ENCODE measurements at places on chromosomes 6 and 20.

DNA sequence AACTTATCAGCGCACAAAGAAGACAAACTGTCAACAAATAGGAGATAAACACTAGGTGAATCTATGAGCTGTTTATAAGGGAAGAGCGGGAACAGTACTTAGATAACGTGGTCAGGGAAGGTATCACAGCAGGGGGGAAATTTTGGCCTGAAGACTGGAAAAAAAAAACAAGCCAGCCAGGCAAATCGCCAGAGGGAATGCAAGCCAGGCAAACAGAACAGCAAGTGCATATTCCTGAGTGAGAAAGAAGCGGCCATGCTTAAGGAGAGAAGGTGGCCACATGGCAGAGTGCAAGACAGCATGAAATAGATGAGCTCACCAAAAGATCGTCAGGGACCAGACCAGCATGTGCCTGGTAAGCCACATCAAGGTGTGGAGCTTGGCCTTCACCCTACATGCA lies 466.5 kb upstream of the ARID1B start:
- no peak for DNase-seq

DNA sequence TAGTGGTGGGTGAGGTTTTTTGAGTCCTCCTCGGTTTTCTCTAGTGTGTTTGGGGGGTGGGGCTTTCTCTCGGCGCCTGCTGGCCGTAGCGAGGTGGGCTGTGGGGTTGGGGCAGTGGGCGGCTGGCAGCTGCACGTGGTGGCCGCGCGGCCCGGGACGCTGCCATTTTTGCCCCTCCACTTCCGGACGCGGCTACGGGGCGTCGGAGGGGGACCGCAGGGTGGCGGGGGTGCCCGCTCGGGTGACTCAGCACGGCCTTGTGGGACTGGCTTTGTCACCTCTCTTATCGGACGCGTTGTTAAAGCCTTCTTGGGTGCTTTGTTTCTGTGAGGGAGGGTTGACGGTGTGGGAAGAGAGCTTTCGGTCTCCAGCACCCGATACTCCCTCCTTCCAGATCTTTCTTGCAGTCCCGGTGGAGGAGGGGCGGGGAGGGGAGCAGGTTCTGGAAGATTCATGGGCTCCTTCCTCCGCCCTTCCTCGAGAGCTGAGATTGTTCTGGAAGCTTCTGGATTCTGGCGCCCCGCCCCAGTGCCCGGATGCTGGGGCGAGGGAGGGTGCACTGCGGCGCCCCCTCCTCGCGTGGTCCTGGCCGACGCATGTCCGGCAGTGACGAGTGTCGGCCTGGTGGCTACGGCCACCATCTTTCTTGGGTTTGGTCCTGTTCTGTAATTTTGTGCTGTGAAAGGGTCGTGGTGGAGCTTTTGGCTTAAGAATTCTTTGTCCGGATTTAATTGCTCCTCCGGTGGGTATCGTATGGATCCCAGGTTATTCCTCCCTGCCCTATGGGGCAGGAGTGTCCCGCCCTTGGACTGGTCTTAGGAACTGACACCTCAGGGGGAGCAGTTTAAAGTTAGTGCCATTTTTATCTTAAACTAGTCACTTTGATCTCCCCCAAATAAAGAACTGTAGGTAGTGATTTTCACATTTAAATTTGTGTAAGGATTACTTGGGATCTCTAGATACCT lies 719 bp downstream of the HSP90AB1 start:
- peak; percentile 67 for DNase-seq

GRCh38 chr20:52768694-52769093 lies 203.5 kb upstream of the TSHZ2 start:
- DNase-seq: no peak

DNA sequence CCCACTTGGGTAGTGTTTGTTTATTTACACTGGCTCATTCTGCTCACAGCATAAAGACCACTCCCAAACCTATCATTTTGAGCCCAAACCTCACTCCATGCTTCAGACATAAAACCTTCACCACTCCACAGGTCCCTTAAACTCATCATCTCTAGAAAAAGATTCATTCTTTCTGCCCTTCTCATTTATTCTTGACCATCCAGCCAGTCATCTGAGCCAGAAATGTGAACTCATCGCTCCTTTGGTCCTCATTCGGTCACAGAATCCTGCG lies 12.4 kb downstream of the TPMT start:
- DNase-seq: no peak

- DNase-seq: peak; percentile 96
Observed at GRCh38 chr6:13923527-13924145, 1.1 kb upstream of the RNF182 start.

DNA sequence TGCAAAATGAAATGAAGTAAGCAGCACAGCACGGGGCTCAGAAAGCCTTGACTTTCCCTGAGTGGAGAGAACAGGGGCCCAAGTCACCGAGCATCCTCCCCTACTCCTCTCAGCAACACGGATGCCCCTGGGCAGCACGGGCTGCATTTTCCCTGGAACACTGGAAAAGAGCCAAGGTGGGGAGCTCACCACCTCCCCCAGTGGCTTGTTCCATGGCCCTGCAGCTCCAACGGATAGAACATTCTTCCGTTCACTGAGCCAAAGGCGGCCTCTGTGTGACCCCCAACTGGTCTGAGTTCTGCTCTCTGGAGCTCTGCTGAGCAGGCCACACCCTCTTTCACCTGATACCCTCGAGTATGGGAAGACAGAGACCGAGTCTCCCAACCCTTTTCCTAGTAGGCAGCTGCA lies 20.8 kb upstream of the EMILIN3 start:
- peak; percentile 21 for DNase-seq

GRCh38 chr20:63947638-63948456 lies 8.4 kb downstream of the UCKL1 start:
- DNase-seq: no peak

GRCh38 chr20:47535994-47536393 lies 34.3 kb downstream of the NCOA3 start:
- no peak for DNase-seq

GRCh38 chr6:133817460-133818047 lies 71.4 kb upstream of the TCF21 start:
- no peak for DNase-seq

DNA sequence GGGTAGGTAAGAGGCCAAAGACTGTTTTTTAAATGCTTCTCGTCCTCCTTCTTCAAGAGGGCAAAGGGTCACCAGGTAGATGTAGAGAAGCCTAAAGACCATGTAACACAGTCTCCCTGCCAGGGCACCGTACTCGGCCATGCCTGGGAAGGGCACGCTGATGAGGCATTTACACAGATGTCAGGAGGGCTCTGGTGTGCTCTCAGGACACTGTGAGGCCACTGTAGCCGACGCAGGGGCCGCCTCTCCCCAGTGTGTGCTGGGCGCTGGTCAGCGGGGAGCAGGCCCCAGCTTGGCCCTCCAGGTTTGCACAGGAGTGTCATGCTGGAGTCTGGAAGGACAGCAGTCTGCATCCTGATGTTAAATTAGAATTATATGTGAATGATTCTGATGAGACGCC lies 7.1 kb upstream of the MTG2 start:
- no peak for DNase-seq

GRCh38 chr20:59043698-59044097 lies 1.1 kb upstream of the PRELID3B start:
- no peak for DNase-seq

DNA sequence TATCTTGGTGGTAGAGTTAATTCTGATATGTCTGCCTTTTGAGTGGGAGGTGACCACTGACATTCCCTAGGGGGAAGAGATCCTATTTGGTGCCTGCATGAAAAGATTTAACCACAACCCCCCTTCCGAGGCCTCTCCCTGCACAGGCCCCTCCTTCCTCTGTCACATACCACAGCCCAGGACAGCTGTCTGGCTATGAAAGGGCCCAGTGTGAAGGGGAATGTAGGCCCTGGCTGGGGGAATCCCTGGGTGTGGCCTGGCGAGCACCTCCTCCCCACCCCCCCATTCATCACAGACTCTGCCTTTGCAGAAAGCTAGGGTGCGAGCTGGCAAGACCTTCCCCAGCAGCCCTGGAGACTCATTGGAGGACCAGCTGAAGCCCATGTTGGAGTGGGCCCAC lies 27.4 kb upstream of the MAPRE1 start:
- peak; percentile 68 for DNase-seq

GRCh38 chr6:4961322-4962168 lies 42.3 kb downstream of the RPP40 start:
- DNase-seq: no peak

- DNase-seq: no peak
Observed at GRCh38 chr6:15145821-15146220, 100.0 kb upstream of the JARID2 start.

- no peak for DNase-seq
Observed at GRCh38 chr20:50309764-50310672, 119.4 kb downstream of the CEBPB start.

DNA sequence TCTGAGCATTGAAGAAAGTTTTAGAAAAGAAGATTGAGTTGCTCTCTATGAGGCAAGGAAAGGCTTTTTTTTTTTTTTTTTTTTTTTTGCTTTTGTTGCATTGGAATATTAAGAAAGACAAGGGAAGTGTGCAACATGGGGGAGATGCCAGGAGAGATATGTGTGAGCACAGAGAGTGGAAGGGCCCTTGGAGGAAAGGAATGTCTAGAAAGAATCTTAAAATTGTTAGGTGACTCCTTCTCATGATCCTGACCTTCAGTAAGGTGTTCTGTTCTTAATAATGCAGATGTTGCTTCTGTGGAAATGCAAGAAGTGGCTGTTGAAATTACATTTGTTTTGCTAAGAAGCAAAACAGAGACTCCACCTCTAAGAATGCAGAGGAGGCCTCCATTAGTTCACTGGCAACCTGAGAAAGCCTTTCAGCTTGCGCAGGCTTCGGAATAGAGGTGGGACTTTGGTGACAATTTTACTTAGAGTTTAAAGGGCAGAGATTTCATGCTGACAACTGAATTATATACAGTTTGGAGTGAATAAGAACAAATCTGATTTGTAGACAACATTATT lies 118.0 kb upstream of the ASCC3 start:
- DNase-seq: no peak

GRCh38 chr6:113818578-113818977 lies 38.6 kb upstream of the MARCKS start:
- DNase-seq: peak; percentile 9

DNA sequence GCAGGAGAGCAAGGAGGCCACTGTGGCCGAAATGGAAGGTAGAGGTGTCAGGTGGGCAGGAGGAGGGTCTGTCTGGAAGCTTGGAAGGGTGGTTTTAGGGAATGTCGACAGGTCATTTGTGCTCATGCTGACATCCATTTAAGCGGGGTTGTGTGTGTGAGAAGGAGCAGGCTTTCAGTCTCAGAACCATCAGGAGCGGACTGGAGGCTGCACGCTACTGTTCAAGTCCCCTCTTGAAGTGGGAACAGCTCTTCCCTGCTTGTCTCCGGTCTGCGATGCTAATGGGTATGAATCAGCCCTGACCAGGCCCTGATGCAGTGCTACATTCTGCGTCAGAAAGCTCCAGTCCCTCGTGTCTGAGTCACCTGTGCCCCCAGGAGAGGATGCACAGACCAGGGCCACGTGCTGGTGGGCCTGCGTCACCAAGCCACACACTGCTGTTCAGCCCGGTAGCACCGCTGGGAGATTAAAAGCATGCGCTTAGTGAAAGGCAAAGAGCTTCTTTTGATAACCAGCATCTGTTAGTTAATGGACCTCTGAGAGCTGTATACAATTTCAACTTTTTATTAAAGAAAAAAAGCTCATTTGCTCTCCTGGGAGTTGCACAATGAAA lies 58.0 kb downstream of the APCDD1L start:
- DNase-seq: peak; percentile 76

DNA sequence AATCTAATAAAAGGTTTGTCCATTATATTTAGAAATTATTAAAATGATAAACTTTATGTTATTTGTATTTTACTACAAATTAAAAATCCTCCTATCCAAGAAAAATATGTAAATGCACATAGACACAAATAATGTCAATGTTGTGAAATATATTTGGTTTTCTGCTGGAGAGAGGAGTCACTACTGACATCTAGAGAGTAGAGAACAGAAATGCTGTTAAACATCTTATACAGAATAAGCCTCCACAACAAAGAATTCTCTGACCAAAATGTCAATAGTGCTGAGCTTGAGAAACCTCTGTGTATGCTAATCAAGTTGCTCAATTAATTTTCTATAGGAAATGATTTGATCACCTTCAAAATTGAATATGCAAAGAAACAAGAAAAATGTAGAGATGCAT lies 12.4 kb downstream of the HTR1B start:
- DNase-seq: peak; percentile 58

DNA sequence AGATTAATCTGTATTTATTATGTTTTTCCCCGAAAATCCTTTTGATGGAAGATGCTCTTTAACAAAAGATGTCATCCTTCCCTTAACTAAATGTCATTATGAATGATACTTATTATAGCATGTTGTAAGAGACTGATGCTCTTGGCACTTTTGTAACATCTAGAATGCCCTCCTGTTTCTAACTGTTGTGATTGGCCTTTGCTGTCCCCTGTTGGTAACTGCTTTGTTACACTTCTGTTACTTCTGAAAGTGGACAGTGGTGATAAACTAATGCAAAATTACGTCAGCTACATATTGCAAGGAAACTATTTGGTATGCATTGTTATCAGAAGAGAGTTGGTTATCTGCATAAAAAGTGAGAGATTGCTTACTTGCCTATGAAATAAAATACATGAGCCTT lies 5.8 kb downstream of the TTK start:
- DNase-seq: no peak

- no peak for DNase-seq
Observed at GRCh38 chr6:99165838-99166237, 183.6 kb downstream of the FAXC start.

DNA sequence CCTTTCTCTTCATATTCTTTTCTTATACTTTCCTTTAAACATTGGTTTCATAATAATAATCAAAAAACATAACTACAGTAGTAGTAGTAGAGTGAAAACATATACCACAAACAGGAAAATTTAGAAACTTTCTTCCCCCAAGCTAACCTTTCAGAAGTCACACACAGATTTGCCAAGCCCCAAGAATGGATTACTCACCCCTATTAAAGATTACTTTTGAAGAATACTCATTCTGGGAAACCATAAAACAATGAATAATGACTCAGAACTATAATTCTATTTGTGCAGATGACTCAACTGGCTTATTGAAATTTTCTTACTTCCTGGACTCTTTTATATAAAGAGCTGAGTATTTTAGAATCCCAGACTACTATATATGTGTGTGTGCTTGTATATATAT lies 119.4 kb upstream of the GJE1 start:
- peak; percentile 95 for DNase-seq

GRCh38 chr20:51789434-51789833 lies 12.9 kb downstream of the SALL4 start:
- DNase-seq: no peak

DNA sequence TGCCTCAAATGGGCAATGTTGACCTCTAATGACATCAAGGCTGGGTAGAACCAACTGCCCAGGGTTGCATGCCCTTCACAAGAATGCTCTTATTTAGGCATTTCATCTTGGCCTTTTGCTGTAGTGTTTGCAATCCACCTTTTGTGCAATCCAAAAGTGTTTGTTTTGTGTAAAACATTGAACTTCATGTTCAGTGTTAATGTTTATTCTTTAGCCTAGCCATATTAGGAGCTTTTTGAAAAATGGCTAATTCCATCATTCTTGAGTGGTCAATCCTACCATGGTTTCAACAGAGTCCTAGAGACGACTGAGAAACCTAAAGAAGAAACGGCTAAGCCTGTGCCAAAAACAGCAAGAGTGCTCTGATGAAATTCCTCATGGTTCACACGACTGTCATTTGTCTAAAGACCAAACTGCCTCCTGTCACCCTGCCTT lies 279.6 kb upstream of the PRDM1 start:
- peak; percentile 63 for DNase-seq
